ENCODE measurements at places on chromosomes 1 and 21.

DNA sequence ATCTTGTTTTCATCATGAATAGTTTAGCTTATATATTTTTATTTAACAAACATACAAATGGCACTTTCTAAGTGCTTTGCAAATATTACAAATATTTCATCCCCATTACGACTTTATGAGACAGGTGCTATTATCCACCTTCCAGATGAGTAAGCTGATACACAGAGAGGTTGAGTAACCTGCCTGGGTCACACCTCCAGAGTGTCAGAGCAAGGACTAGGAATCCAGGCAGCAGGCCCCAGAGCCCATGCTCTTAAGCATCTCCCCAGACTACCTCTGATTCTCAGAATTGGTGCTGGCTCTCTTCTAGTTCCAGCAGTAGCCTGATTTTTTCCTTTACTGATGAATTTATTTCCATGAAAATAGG lies 40.0 kb downstream of the EPHB2 start:
- no peak for DNase-seq

- DNase-seq = no peak
These were observed 18.5 kb downstream of the ETS2 start for GRCh38 chr21:38824124-38824822.

GRCh38 chr1:228370941-228371740 lies 35.5 kb downstream of the TRIM11 start:
- no peak for DNase-seq

GRCh38 chr1:182662121-182662890 lies 22.1 kb downstream of the RGS8 start:
- DNase-seq = no peak

DNA sequence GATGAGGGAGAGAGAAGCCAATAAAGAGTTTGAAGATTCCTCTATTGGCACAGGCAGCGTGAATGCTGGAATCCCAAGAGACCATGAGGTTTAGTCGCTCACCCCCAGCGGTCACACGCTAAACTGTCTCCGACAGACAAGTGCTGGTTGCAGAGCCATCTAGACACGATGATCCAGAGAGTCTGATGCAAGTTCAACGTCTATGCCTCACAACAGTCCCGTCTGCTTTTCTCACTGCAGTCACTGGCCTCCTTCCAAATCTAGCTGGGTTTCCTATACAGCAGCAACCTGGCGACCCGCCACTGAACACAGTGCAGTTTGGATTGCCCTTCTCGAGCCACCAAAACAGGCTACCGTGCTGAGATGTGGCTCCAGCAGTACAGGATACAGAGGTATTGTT lies 98.6 kb upstream of the KRTAP19-8 start:
- DNase-seq = no peak

GRCh38 chr21:21740207-21740606 lies 742.0 kb downstream of the NCAM2 start:
- DNase-seq = no peak

GRCh38 chr1:29176576-29176975 lies 5.1 kb downstream of the SRSF4 start:
- no peak for DNase-seq

DNA sequence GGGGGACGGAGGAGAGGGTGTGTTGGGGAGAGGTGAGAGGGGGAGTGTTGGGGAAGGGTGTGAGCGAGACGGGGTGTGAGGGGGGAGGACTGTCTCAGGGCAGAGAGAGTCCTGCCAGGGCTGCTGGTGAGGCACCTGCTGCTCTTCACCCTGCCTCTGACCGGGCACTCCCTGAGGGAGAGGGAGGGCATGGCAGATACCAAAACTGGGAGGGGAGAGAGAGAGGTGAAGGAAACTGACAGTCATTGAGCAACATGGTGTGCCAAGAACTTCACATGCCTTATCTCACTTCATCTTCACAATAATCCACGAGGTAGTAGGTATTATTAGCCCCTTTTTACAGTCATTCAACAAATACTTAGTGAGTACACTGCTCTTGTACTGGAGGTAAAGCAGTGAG lies 61.3 kb upstream of the ARTN start:
- DNase-seq = no peak

- no peak for DNase-seq
These were observed 5.9 kb downstream of the ANKRD35 start for GRCh38 chr1:145879775-145880174.

GRCh38 chr21:46001821-46002681 lies 20.5 kb downstream of the COL6A1 start:
- no peak for DNase-seq

DNA sequence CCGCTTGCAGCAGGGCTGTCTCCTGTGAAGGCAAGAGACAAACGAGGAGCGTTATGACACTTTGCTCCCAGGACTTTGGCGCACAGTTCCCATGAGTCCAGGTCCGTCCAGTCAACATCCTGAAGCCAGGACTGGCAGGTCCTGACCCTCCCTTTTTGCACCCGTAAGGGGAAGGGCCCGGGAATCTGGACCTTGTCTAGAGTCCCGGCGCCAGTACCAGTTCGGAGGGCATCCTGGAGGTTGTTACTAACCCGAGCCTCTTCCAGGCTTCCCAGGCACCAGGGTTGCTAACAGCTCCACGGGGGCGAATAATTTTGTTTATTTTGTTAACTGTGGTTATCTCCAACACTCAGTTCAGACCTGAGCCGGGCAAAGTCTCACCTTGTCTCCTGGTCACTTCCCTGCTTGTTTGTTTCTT lies 682 bp upstream of the RWDD3 start:
- DNase-seq = no peak

GRCh38 chr1:206978259-206978658 lies 8.0 kb upstream of the FCAMR start:
- DNase-seq = no peak

DNA sequence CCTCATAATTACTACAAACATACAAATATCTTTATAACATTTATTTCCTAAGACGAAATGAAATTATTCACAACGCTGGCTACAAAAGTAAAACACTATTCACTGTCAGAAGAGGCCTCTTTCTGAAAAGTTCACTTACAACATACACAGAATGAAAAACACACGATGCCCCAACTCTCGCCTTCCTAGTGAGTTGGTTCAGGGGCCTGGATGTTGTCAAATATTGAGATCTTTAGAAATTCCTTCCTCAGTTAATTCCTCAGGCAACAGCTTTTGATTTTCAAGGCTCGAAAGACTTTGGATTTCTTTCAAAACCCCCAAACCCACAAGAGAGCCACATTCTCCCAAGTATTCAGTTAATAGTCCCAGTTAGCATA lies 14.2 kb upstream of the KCNE1 start:
- DNase-seq = no peak

DNA sequence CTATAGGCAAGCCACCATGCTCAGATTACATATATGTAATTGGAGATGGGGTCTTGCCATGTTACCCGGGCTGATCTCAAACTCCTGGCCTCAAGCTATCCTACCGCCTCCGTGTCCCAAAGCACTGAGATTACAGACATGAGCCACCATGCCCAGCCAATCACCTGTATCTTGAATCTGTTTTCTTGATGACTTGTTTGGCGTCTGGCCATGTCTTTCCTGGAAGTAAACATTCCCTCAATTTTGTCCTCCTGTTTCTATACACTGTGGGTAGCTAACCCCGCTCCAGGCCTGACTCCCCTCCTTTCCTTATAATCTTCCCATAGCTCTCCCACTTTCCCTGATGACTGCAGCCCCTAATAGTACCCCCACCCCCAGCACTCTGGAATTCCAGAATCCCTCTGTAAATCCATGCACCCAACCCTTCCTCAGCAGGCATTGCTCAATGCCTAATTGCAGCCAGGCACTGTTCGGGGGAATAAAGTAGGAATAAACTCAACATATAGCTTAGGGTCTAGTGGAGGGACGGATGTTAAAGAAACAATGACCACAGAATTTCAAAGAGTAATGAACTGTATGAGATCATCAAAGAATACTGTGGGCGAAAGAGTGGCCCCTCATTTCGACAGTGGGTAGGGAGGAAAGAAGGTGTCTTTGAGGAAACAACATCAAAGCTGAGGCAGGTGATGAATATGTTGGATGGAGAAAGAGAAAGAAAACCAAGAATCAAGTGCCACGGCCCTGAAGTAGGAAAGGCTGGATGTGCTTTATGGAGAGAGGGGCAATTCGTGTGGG lies 161.5 kb downstream of the ADSS2 start:
- DNase-seq = no peak

- no peak for DNase-seq
These were observed 139.7 kb upstream of the ARHGEF16 start for GRCh38 chr1:3314491-3315381.

DNA sequence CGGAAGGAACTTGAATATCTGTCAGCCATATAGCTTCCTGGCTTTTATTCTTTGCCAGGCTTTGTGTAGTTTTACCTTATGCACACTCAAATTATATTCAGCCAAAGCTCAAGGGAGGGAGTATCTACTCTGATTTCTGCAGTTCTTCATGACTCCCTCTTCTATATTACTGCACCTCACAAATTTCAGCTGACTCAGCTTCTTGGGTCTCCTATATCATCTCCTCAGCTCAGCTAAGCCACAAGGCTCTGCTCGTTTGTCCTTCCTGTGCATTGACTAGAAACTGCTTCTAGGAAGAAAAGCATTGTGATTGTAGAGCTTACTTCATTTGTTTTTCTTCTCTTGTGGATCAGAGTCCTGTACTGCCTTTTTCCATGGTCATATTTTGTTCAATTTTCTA lies 37.4 kb downstream of the BTBD8 start:
- no peak for DNase-seq

- no peak for DNase-seq
These were observed 24.3 kb downstream of the AHCTF1 start for GRCh38 chr1:246907472-246907871.

DNA sequence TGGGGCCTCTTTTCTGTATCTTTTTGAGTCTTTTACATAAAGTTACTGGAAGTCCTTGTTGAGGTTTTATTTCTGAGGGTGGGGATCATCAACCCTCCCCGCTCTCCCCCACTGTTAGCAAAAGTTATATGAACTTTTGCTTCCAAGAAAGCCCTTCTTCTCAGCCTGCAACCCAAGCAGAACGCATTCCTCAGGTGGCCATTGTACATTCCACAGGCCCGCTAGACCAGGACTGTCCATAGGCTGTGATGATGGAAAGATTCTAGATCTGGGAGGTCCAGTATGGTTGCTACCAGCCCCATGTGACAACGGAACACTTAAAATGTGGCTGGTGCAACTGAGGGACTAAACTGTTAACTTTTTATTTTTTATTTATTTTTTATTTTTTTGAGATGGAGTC lies 11.8 kb upstream of the YBX1 start:
- DNase-seq = no peak

GRCh38 chr1:212683357-212683722 lies 16.3 kb downstream of the BATF3 start:
- peak; percentile 80 for DNase-seq

DNA sequence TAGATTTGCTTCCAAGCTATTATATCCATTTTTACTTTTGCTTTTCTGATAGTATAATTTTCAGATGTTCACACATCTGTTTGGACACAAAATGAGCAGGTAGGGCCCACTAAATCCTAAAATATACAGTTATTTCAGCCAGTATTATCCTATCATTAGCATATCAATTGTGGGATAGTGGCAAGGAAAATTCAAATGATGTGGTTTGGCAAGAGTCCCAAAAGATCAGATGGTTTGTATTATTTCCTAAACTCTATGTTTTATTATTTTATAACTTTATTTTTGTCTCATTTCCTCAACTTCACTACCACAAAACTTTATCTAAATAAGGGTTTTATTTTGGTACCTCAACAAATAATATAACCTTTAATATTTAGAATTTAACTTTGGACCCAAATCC lies 1659.6 kb downstream of the NCAM2 start:
- no peak for DNase-seq

DNA sequence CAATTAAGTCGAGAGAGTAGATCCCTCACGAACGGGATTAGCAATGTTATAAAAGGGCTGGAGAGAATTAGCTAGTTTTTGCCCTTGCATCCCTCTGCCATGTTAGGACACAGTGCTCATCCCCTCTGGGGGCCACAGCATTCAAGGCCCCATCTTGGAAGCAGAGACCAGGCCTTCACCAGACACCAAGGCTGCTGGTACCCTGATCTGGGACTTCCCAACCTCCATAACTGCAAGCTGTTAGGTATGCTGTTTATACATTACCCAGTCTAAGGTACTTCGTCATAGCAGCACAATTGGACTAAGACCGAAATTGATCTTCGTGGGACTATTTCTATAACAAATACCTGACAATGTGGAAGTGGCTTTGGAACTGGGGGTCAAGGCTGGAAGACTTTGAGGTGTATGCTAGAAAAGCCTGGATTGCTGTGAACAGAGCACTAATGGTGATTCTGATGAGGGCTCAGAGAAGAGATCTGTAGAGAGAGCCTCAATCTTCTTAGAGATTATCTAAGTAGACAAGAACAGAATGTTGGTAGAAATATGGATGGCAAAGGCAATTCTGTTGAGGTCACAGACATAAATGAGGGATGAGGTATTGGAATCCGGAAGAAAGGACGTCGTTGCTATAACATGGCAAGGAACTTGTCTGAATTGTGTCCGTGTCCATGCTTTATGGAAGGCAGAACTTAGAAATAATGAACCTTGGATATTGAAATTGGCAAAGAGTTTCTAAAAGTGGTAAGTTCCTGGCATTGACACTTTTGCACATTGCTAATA lies 83.8 kb upstream of the KIF26B start:
- no peak for DNase-seq

- no peak for DNase-seq
These were observed 179.9 kb downstream of the VPS13D start for GRCh38 chr1:12409681-12410080.

DNA sequence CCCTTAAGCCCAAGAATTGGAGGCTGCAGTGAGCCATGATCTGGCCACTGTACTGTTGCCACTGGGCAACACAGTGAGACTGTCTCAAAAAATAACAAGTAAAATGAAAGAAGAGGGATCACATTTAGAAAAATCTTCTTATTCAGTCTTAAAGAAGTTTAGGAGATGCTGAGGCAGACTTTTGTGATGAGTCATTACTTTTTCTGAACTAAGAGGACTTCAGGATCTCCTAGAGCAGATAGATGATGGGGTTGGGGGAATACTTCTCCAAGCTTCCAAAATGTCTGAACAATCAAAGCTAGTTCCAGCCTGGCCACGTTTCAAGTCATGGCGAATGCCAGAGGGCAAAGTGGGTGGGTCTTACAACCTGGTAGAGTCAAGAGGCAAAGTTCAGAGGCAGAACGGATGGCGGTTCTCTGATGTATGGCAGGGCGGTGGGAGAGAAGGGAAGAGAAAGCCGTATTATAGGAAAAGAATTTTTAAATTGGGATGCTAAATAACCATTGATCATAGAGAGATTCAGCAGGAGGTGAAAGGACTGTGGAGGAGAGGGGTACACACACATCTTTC lies 2.1 kb upstream of the CIART start:
- DNase-seq = no peak

- no peak for DNase-seq
These were observed 12.9 kb downstream of the PIGM start for GRCh38 chr1:160018900-160019299.

DNA sequence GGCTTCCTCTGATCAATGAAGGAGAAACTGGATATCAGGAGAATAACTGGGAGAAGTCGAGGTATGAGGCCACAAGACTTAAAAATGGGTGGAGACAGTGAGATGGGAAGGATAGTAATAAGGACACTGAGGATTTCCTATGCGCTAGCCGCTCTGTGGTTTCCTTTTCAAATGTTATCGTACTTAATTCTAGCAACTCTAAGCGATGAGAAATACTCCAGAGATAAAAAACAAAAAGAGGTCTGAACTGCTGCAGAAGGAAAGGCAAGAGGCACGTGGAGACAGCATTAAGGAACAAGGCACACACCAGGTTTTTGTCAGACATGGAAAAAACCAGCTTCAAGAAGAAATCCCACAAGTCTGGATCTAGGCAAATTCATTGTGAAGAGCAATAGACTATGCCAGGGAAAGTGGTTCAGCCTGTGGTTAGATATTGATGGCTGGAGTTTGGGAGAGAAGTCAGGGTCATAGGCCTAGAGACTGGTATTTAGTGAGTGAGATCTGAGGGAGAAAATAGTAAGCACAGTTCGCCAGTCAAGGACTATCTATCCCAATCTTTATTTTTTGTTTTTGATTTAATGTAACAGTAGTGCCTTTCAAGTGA lies 5.3 kb downstream of the CLCA2 start:
- DNase-seq = no peak
